Activated CD4-positive, alpha-beta T cell treated with anti-CD3 and anti-CD28 coated beads, Interleukin-2, amount 50 U/mL, for 1 hour (primary cell): ENCODE measurements at places on chromosomes 5 and 9.
A peak's percentile ranks its signal among the peaks of the same experiment; 100 is the strongest.

- no peak for DNase-seq
Observed at GRCh38 chr9:32704343-32704742, 68.9 kb upstream of the TAF1L start.

- no peak for DNase-seq
Observed at GRCh38 chr9:115461280-115461679, 343.3 kb upstream of the TNC start.

DNA sequence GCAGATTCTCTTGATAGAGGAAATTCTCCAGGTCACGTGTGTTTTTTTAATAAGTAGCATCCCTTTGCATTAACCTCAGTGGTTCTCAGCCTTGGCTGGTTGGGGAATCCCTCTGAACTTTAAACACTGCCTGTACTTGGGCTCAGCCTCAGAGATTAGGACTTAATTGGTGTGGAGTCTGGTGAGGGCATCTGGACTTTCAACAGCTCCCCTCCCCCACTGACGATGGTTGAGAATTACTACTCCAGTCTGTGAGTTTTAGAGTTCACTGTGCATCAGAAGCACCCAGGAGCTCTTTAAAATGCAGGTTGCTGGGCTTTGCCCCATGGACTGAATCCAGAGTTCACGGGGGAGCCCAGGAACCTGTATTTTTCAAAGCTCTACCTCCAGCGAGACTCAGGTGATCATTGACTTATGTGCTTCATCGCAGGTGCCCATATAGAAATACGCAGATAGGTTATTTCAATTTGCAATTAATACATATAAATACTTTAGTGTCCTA, 71.4 kb downstream of the DAPK1 start:
- no peak for DNase-seq

DNA sequence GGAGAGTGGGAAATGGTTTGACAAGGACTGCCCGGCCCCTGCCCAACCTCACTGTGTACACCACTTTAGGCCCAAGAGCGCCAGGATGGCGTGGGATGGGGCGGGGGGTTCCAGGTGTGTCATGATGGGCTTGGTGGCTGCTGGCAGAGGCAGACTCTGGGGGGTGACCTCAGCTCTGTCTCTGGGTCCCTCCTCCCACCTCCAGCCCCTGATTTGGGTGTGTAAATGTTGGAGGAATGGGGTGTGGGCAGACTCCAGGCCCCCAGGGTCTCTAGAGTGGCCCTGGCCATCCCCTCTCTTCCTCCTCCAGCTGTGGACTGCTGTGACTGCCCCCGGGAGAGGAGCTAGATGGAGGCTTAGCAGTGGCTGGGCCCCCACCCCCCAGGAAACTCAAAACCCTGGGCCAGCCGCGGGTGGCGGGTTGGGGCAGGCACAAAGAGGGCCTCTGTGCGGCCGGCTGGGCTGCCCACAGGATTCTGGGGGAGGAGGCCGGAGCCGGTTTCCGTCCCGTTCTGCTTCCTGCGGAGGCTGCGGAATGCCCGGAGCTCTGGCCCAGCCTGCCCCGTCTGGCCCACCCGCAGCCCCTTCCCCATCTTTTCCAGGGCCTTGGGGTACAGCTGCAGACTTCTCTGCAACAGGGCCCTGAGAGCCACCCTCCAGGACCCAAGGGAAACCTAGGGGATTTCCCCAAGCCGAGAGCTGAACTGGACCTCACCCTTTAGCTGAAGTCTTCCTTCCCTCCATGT, 23.1 kb downstream of the CXXC5 start:
- DNase-seq: no peak

DNA sequence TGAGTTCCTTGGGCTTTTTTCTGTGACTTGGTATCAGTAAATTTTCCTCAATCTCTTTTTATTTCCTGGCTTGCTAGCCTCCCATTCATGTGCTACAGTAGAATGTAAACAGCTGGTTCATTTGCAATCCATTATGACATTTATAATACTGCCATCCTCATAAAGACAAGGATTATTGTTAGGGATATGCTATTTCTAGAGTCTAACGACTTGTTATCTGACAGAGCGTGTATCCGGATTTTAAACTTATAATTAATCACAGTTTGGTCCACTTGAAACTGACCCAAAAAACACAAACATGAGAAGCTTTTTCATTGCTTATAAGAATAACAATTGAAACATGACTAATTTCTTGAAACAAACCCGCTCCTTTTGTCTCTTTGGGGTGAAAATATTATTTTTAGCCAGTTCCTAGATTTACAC, 585.8 kb downstream of the TLE4 start:
- no peak for DNase-seq

DNA sequence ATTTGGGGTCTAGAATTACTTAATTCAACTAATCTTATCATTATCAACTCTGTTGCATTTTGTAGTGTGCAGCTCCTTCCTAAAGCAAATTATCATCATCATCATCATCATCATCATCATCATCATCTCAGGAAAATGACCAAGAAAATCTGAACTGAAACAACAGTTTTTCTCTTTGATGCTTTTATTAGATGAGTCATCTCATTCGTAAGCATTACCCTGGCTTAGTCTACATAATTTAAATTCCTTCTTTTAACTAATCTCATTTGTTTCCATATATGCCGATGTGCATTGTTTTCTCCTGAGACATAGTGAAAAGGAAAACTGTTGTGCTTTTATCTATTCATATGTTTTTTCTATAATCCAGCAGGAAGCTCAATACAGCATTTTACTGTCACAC, 173.0 kb upstream of the PDE4D start:
- no peak for DNase-seq

GRCh38 chr5:66976108-66976507, 220.5 kb downstream of the CD180 start:
- DNase-seq: no peak

DNA sequence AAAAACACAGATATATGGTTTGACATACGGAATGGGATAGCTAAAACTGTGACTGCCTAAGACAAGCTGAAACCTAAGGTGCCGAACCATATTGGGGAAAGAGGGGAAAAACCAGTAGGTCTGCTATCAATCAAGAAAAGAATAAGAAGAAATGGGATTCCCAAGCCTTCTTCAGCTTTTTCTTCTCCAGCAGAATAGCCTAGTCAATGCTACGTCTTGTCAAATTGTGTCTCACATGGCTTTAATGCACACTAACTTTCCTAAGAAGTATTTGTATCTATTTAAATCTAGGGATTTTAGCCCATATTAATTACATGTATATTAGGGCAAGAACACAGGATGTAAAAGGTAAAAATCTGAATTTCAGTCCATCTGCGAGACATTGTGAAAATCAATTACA, 797 bp upstream of the FBXO38 start:
- DNase-seq: no peak

DNA sequence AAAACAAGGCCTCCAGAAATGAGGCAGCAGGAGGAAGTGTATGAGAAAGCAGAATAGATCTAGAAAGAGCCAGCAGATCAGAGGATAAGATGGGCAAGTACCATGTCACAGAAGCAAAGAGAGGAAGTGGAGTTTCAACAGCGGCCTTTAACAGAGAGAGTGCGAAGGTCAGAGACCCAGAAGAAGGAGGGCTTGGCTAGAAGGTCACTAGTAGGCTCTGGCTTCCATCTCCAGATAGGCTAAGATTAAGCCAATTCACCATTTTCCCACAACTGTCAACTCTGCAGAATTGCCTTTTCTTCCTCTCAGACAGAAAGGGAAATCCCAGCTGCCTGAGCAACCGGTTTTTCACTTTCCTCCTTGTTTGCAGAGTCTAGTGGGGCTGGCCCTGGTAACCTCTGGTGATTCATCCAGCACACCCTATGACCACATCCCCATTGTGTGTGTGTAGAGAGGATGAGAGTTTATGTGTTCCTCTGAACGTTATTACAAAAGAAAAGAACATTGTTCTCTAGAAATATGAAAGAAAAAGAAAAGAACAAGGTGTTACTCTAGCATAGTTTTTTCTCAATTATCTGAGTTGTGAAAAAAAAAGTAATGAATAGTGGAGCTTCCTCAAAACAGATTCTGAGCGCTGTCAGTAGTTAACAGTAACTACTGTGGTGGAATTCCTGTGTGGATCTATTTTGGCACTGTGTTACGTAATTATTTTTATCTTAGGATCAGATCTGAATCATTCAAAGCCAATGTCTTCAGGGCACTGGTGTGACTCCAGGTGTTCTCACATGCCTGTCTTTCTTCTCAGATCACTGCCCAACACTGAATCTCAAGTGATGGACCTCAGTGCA, 220.4 kb downstream of the ARRDC3 start:
- peak; percentile 10 for DNase-seq

DNA sequence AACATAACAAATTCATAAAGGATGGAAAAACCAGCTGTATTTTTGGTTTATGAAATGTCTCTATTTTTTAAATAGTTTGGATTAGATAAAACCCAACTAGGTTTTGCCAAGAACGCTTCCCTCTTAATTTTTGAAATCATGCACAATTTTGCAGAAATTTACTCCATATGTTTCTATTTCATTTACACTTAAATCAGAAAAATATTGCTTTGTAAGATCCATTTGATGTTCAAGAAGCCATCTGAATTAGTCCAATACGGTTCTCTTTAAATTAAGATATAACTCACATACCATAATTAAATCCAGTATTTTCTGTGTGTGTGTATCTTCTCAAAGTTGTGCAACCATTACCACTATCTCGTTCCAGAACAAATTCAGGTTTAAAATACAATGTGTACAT, 78.6 kb upstream of the FBXL7 start:
- DNase-seq: no peak

DNA sequence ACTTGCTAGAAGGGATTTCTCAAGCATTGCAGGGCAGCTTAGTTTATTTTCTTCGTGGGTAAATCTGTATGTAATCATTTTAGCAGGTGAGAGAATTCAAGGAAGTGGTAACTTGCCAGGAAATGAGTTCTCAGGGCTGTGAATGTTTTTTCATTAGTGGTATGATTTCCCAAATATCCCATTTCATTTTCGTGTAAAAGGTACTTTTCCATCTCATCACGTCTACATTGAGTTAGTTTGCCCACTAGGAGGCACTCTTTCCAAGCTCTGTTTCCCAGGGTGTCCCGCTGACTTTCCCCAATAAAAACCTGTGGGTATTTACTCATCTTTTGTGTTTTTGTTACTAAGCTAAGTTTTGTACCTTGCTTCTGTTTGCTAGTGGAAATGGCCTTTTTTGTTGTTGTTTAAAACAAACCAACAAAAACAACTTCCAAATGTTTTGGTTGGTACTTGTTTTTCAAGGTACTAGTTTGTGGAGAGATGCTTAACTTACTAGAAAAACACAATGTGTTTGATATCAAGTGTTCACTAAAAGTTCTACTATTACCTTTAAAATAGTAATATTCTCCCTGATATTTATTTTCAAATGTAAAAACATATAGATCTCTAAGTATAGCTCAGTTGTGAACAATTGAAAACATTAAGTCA, 373.6 kb downstream of the ADGRV1 start:
- DNase-seq: no peak

DNA sequence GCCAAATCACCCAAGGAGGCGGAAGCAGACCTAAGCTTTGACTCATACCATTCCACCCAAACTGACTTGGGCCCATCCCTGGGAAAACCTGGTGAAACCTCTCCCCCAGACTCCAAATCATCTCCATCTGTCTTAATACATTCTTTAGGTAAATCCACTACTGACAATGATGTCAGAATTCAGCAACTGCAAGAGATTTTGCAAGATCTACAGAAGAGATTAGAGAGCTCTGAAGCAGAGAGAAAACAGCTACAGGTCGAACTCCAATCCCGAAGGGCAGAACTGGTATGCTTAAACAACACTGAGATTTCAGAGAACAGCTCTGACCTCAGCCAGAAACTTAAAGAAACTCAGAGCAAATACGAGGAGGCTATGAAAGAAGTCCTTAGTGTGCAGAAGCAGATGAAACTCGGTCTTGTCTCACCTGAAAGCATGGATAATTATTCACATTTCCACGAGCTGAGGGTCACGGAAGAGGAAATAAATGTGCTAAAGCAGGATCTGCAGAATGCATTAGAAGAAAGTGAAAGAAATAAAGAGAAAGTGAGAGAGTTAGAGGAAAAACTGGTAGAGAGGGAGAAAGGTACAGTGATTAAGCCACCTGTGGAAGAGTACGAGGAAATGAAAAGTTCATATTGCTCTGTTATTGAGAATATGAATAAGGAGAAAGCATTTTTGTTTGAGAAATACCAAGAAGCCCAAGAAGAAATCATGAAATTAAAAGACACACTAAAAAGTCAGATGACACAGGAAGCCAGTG, 15.8 kb upstream of the TTC23L start:
- no peak for DNase-seq

DNA sequence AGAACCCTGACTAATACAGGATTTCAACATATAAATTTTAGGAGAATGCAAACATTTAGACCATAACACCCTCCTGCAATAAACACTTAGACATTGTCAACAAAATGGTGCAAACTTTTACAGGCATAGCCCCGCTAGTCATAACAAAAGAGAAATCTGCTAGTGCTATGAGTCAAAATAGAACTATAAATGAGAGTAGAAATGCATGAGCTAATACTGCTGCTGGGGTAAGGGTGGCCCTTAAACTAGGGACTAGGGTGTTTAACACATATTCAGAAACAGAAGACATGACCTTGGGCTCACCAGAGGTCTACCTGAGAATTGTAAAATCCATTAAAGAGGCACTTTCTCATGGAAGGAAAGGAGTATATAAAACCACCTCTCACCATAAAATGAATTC, 131.6 kb downstream of the TLR4 start:
- DNase-seq: no peak

DNA sequence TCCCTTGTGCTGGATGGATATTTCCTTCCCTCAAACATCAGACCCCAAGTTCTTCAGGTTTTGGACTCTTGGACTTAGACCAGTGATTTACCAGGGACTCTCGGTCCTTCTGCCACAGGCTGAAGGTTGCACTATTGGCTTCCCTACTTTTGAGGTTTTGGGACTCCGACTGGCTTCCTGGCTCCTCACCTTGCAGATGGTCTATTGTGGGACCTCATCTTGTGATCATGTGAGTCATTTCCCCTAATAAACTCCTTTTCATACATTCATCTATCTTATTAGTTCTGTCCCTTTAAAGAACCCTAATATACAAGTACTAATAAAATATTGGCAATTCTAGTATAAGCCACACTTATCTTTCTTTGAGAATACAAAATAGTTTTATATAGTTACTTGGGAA, 1078.9 kb downstream of the CDH12 start:
- no peak for DNase-seq
